ENCODE measurements at places on chromosomes 4 and X. TPM values are rescaled to one million over a fixed set of nuclear protein-coding genes. Genes with fewer than 3 reads are reported as not detected.

DNA sequence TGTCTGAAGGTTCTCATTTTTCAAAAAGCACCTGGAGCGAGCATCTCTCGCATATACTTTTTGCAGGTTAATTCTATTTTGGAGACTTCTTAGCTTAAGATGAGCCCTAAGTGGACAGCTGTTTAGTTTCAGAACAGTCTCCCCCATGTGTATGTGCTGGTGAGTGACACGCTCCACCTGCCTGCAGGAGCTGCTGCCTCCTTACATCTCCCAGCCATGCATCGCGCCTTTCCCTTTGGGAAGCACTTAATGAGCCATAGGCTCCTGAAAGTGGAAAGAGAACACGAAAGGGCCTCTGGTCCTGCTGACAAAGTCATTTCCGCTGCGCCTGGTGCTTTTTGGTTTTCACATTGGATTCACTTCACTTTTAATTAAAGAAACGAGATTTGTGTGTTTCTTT lies 56.1 kb downstream of the TRIML2 start:
- no peak for DNase-seq

DNA sequence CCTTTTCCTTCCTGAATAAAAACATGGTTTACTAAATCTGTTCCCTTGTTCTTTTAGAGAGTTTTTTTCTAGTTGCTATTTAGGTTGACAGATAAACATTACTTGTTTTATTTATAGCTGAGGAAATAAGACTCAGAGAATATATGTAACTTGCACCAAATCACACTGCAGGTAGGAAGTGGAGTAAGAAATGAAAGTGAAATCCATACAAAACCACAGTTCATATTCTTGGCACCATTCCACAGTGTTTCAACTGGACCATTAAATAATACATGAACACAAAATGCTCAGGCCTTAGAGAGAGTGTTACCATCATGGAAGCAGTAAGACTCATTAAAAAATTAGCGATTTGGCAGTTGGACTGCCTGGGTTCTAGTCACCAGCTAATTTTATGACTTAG lies 326.9 kb upstream of the SLIT2 start:
- no peak for DNase-seq

GRCh38 chrX:15856222-15856587 lies 1.6 kb upstream of the AP1S2 start:
- DNase-seq, result no peak

DNA sequence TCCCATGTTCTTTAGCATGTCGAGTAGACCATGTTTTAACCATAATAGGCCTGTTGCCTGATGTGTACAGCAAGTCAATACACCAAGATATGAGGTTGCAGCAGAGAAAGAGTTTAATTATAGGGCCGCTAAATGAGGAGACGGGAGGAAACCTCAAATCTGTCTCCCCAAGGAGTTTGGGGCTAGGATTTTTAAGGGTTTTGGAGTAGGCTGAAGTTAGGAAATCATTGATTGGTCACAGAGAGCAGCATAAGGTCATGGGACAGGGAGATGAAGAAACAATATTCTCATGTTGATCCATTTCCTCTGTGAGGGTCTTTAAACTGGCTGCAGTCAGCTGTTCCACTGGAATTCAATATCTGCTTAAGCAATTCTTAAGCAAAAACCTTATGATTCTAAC lies 160.2 kb upstream of the GALNT7 start:
- no peak for DNase-seq

- DNase-seq, result no peak
Observed at GRCh38 chr4:110175634-110176033, 22.8 kb downstream of the ELOVL6 start.

- DNase-seq, result no peak
Observed at GRCh38 chr4:169268951-169269760, 1.6 kb downstream of the SH3RF1 start.

DNA sequence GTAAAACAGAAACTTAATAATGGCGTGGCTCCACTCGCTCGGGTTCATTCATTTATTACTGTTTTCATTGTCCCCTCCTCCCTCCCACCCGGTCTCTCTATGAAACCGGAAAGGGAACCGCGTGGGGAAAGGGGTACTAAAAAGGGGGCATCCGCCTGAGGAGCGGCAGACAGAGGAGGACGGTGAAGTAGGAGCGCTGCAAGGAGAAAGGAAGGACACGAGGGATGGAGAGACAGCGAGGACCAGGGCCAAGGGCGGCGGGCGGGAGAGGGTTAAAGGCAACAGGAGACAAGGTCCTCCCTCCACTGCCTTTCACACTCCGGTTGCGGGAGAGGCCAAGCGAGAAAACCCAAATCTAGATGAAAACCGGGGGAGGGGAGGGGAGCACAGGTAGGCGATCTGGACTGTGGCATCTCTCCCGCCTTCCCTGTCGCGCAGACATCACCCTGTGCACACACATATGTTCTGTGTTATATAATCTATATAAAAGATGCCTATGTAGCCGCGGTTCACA lies 829 bp downstream of the ELOVL6 start:
- DNase-seq, result no peak

- DNase-seq, result no peak
Observed at GRCh38 chr4:88102026-88102425, 56.4 kb downstream of the ABCG2 start.

DNA sequence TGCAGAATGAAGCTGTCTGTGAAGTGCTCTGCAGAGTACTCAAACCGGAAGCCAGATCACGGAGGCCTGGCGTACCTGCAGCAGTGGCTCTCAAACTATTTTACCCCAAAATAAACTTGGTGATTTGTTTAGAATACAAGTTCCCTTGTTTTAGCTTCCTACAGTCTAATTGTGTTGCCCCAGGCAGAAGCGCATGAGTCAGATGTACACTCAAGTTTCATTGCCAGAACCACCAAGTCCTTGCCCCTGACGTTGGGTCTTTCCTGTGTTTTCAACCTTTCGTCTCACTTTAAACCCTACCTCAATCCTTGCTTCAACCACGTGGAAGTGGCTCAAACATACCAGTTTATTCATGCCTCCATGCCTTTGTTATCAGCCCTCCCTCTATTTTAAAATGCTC lies 66.2 kb upstream of the SLC7A11 start:
- peak; percentile 56 for DNase-seq

GRCh38 chr4:139005774-139006173 lies 9.8 kb upstream of the NOCT start:
- no peak for DNase-seq

DNA sequence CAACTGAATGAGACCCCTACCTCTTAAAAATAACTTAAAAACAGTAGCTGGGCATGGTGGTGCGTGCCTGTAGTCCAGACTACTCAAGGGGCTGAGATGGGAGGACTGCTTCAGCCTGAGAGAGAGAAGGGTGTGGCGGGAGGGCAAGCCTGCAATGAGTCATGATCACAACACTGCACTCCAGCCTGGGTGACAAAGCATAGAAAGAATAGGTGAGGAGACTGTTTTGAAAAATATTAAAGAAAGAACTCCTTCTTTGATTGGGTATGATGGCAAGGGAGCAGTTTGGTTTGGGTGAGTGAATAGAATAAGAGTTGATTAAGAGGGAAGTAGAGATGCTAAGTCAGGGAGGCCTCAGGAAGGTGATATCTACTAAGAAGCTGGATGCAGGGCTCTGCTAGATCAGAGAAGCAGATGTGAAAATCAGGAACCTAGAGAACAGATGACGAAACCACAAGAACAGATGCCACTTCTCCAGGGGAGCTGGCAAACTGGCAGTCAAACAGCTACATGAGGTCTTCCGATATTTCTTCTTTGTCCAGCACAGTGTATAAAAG lies 318.6 kb downstream of the OPHN1 start:
- DNase-seq, result no peak

- DNase-seq, result no peak
Observed at GRCh38 chr4:89681219-89681618, 155.7 kb downstream of the SNCA start.

- DNase-seq, result no peak
Observed at GRCh38 chrX:18883234-18883960, 100.5 kb downstream of the PHKA2 start.

DNA sequence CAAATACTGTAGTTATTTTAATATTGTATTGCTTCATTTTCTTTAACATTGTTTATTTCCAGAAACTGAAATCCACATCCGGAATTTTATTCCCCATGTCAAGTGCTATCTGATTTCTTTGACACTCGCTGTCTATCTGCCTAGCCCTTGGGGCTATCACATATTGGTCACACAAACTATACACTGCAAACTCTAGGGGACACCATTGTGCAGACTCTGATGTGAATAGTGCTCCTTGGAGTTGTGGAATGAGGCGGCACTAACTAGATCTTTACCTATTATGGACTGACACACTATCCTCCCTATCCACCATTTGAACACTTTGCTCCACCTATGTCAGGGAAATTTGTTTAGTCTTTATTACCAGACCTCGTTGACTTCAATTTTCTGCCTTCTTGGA lies 534.5 kb downstream of the GLUD2 start:
- no peak for DNase-seq

GRCh38 chr4:7000421-7001176 lies 42.6 kb upstream of the TADA2B start:
- DNase-seq, result no peak

DNA sequence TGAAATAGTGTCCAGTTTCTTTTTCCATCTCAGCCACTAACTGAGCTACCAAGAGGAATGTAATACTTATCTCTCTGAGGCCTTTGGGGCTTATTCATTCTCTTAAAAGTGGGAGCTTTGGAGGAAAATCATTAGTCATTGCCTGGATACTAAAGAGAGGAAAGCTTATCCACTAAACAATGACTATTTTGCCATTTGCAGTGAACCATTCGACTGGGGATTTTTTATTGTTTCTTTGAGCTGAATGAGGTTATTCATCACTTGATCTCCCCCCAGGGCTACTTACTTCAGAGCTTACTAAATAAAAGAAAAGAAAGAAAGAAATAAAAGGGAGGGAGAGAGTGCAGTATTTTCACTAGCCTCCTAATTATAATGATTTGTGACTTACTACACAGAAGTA lies 1329.5 kb upstream of the TENM3 start:
- DNase-seq, result peak; percentile 81

DNA sequence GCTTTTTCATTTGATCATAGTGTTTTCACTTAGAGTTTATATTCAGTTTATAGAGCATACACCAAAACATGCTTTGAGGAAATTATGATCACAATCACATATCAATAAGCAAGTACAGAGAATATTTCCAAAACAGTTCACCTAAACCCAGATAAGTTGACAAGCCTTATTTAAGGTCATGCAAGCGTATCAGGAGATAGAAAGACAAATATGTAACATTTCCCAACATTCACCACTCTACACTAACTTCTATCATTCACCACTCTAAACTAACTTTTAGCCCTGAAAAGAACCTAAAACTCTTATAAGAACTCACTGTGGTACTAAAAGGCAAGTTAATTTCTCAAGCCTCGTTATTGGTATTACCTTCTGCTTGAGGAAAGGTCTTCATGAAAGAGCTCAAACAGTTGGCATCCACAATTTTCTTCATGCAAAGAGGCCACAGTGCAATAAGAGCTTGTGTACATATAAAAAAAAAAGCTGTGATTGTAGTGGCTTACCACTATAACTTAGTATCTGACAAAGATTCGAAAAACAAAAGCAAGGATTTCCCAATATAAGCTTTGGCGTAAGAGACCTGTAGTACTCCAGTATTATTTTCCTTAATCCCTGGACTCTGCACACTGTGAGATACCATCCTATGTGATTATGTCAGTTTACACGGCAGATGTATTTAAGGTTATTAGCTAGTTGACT lies 903.3 kb downstream of the STIM2 start:
- DNase-seq, result no peak

DNA sequence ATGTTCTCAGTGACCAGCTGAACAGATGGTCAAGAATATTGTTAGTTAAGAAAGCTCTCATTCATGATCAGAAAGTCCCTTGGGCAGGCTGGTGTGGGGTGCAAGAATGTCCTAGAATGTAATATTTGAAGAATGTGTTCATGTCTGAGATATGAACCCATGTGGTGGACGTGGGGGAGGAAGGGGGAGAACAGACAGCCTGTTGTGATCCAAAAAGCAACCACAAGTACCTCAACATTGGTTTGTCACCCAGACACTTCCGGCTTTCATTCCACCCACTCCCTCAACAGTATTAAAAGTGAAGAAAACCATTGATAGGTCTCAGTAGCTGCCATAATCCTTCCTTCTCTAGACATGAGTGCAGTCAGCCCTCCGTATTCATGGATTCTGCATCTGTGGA lies 82.2 kb downstream of the MAML3 start:
- DNase-seq, result no peak

DNA sequence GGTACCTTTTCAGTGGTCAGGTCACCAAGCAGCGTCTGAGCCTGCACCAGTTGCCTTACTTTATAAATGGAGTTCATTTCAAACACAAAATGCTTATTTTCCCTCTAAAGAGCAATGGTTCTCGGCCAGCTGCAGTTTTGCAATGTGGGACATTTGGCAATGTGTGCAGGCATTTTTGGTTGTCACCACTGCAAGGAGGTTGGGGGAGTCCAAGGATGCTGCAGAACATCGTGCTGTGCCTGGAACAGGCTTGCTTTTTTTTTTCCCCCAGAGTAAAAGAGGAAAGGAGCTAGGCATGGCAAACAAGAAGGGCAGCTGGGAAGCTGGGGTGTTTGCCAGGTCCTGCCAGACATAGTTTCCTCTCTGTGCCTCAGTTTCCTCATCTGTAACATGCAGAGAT lies 115.6 kb downstream of the GPR143 start:
- no peak for DNase-seq

DNA sequence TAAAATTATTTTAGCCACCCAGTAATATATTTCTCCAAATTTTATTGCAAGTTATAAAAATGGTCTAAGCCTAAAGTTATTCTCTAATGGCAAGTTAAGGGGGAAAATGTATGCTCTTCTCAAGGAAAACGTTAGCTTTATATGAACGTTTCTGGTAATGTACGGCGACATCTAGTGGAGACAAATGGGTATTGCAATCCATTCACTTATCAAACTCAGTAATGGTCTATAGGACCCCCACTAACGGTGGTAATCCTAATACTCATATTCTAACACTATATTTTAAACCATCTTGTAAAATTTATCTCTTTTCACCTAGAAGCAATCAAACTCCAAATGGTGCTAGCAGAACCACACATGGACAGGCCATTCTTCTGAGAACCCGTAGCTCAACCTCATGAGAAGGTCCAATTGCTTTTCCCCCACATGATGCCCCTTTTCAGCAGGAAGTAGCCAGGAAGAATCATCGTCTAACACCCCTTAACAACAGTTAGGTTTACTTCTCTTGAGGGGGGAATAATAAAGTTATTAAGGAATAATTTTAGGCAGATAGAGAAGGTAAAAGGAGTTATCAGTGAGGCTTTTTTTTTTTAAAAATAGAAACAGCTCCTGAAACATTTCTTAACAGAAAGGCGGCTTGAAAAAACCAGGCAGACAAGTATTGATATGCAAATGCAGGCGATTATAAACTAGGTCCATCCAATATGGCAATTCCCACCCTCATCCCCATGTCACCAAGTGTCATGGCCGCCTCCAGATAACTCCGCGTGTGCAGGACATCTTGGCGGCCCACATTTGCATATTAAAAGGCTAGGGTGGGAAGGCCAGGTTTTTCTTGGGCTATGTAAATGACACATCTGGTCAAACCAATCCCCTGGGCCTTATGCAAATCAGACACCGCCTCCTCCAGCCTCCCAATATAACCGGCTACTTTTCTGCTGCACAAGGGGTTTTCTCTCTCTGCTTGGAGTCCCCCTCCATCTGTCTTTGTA lies 35.0 kb downstream of the NUDT11 start:
- DNase-seq, result no peak

ELK1 gene
- 39.5 TPM for total RNA-seq

FGFBP1 gene
- total RNA-seq, result 4.8 TPM

CLIC2 gene
- not detected for total RNA-seq

GNRHR gene
- total RNA-seq, result not detected

RTL5 gene
- 2.7 TPM for total RNA-seq

CCNA2 gene
- 7.2 TPM for total RNA-seq

CSAG3 gene
- not detected for total RNA-seq

ENOPH1 gene
- total RNA-seq, result 55.3 TPM

CDKN2AIP gene
- 28.5 TPM for total RNA-seq

TKTL2 gene
- total RNA-seq, result not detected

TBX22 gene
- not detected for total RNA-seq

TEX13C gene
- total RNA-seq, result not detected

Measured in kidney epithelial cell (primary cell).